Activated T-helper 2 cell treated with anti-CD3 and anti-CD28 coated beads, Interferon-gamma antibody, Interleukin-2, Interleukin-4, amounts not matched to agents 10 μg/mL and 5 μg/mL and 100 μg/mL, durations not matched to agents 14 hours and 24 hours and 36 hours (primary cell): ENCODE measurements at places on chromosomes 6 and 20. TPM values are rescaled to one million over a fixed set of nuclear protein-coding genes. Genes with fewer than 3 reads are reported as not detected.

DNA sequence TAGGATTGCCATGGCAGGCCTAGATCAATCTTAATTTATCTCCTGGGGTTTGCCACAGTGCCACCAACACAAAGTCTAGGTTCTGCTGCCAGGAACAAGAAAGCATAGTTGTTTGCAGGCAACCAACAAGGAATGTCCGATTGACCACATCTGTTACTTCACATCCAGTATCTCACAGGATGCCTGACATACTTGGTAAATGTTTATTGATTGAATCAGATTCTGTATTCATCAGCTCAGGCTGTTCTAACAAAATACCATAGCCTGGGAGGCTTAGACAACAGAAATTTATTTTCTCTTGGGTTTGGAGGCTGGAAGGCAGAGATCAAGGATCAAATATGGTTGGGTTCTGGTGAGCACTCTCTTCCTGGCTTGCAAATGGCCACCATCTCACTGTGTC is 26.3 kb upstream of the MC3R start:
- no peak for DNase-seq

CDSN gene
- not detected in 2 replicates for total RNA-seq

DNA sequence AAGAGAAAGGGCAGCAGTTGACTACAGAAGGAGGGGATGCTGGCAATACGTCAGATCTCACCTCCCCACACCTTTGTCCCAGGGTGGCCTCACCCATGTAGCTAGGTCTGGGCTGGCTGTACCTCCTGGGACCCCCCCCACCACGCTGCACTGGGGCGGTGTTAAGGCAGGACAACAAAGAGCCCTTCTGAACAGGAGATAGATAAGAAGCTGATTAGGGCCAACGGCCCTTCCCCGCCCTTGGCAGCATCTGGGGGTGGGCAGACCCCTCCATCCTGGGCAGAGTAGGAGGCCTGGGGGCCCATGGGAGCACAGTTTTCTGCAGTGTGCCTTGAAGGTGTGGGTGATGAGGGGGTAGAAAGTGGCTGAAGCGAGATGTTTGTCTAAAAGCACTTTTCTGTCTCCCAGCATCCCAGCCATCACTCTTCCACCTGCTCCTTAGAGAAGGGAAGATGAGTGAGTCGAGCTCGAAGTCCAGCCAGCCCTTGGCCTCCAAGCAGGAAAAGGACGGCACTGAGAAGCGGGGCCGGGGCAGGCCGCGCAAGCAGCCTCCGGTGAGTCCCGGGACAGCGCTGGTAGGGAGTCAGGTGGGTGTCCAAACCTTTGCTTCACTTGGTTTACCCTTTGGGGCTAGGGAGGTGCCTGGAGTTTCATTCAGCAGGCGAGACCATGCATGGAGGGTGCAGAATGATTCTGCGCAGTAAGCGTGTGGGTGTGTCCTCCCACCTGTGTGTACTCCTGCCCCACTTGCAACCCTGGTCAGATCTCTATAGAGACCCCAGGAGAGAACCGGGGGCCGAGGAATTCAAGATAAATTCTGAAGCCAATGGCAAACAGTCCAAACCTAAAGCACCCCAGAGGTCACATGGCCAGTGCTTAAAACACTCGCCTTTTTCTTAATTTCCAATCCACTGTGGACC is 3.9 kb downstream of the HMGA1 start:
- DNase-seq, result no peak

DNA sequence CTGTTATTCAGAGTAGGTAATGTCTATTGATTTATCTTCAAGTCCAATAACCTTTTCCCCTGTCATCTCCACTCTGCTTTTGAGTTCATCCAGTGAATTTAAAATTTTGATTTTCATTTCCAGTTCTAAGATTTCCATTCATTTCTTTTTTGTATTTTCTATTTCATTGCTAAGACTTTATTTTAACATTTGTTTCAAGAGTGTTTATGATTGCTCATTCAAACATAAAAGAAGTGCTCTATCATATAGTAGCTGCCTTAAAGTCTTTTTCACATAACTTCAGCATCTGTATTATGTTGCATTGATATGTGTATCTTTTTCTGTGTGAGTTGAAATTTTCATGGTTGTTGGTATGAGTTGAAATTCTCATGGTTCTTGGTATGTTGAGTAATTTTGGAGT is 341.6 kb downstream of the SOX4 start:
- no peak for DNase-seq

DNA sequence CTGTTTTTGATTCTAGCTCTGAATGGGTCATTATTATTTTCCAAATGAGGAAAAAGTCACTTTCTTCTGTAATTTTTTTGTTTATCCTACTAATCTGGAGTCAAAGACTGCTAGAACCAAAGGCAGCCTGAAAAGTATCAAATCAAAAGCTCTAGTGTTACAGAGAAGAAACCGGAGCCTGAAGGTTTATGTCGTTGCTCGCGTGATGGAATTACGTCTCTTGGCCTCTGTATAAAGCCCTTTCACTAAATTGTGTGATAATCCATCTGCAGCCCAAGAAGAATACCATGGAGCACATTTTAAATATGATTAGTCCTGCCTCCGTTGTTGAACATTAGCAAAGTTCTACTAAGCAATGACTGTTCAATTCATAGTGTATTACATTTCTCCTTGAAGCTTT is 738.6 kb downstream of the C6orf118 start:
- DNase-seq, result no peak

SLC44A4 gene
- 0.18 TPM in 1 of 2 replicates, not detected in the other for total RNA-seq

DNA sequence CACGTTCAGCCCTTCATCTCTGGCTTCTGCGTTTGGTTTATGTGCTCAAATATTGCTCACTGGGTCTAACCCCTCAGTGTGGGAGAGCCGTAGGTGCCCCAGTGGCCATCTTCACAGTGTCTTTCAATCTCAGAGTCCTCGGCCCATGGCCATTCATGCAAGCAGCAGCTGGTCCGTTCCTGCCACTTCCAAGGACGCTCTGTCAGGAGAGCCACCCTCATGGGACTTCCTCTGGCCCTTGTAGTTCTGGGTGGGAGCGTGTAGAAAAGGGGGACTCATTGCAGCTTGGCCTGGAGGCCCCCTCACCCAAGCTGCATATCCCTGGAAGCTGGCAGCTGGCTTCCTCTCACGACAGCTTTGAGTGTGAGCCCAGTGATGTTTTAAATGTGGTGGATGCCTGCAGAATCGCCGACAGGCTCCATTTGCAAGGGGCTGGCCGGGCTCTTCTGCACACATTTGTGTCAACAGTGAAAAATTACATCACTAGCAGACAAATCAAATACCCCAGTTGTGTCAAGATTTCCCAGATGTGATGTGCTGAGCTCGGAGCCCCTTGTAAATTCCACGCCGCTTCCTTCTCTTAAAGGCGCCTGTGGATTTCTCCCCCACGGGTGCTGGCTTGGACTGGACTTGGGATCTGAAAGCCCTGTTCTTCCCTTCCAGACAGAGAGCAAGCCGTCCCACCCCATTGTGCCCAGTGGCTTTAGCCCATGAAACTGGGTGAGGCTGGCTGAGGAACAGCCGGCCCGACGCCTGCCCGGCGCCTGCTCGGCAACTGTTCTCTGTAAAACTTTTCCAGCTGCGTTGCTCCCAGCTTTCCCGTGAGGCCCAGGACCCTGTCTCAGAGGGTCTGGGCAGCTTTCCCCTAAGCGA is 360.1 kb downstream of the TAF4 start:
- DNase-seq, result no peak

- no peak for DNase-seq
These were observed 97.4 kb upstream of the HSF2 start for GRCh38 chr6:122302067-122302466.

- DNase-seq, result no peak
These were observed 88.9 kb upstream of the NT5E start for GRCh38 chr6:85360794-85361642.

DNA sequence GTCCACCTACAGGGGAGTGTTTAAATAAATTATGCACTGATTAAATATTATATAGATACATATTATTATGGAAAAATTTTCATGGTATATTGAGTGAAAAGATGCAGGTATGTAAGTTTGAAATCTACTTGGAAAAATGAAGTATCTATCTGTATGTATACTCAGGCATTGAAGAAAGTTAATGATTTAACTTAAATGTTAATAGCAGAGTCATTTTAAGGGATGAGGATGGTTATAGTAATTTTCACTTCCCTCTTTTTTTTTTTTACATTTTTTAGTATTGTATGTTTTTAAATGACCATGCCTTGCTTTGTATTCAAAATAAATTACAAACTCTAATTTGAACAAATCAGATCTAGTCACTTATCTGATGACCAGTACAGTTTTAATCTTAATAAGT is 43.2 kb upstream of the NOTCH4 start:
- DNase-seq, result no peak

LY6G5C gene
- 4.6 and 4.8 TPM in 2 replicates for total RNA-seq

DNA sequence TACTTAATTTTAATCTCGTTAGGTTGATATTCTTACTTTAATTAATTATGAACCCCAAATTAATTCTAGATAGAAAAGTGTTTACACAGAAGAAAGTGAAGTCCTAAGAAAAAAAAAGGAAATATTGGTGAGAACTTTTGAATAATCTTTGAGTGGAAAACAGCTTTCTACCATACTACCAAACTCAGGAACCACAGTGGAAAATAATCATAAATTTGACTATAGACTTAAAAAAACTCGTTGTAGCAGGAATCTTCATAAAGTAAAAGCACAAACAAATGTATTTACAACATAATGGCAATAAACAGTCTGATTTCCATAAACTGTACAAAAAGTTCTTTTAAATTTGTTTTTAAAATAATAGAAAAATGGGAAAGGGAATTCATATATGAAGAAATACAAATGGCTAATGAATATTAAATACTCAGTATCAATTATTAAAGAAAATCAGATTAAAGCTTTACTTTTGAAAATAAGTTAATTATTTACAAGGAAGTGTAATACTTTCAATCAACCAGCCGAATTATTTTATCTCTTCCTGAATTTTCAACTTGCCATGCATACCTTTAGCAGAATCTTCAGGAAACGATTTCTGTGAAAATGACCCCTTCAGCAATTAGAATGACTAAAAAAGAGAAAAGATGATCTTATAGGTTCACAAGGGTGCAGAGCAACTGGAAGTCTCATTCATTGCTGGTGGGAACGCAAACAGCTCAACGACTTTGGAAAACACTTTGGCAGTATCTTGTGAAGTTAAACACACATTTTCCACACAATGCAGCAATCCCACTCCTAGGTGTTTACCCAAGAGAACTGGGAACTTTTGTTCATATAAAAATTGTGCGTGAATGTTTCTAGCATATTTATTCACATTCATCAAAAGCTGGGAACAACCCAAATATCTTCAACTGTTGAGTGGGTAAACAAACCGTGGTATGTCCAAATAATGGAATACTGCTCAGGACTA is 38.5 kb upstream of the BMP6 start:
- DNase-seq, result no peak

GRCh38 chr20:24866008-24866407 is 83.1 kb upstream of the CST7 start:
- no peak for DNase-seq
